Stimulated activated CD8-positive, alpha-beta memory T cell treated with anti-CD3 and anti-CD28 coated beads, Interleukin-12 subunit alpha, Interleukin-12 subunit beta, amount 100 ng/mL, for 4 hours (primary cell): ENCODE measurements at places on chromosomes 4 and X.

- DNase-seq, result no peak
Measured at GRCh38 chr4:57061395-57061794, 48.8 kb downstream of the IGFBP7 start.

- DNase-seq, result no peak
Measured at GRCh38 chrX:55783723-55784122, 66.2 kb downstream of the RRAGB start.

- no peak for DNase-seq
Measured at GRCh38 chr4:40425799-40426574, 90.9 kb downstream of the CHRNA9 start.

- DNase-seq, result no peak
Measured at GRCh38 chr4:188695261-188695660, 556.0 kb downstream of the TRIML1 start.

DNA sequence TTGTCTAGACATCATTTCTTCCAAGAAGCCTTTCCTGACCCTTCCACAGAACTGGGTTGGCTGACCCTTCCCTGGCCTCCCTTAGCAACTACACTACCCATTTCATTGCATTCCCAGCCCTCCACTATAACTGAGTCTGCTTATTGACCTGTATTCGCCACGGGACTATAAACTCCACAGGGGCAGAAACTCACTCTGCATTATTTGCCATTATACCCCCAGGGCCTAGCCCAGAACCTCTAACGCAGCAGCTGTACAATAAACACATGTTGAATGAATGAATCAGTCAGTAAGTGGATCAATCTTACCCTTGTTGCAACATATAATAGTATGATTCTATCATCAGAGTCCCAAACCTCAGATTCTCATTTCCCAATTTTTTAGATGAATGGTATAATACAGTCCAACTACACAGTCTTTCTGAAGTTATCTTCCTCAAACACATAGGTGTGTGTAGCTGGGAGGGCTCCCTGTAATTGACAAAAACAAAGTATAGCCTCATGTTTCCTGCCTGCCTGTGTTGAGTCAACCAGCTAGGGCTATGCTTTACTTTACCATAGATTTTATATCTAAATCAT, 209.3 kb downstream of the CHIC2 start:
- no peak for DNase-seq

DNA sequence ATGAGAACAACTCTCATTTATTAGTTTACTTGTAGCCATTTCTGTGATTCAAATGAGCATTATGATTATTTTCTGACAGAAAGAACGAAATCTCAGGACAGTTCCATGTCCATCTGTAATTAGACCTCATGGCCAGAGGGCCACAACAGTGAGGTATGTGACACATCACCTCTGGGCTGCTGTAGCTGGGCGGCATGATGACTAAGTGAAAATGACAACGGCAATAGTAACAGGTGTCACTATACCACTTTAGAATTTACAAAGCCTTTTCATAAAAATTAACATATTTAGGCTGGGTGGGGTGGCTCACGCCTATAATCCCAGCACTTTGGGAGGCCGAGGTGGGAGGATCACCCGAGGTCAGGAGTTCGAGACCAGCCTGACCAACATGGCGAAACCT, 252.6 kb downstream of the CBR4 start:
- no peak for DNase-seq

DNA sequence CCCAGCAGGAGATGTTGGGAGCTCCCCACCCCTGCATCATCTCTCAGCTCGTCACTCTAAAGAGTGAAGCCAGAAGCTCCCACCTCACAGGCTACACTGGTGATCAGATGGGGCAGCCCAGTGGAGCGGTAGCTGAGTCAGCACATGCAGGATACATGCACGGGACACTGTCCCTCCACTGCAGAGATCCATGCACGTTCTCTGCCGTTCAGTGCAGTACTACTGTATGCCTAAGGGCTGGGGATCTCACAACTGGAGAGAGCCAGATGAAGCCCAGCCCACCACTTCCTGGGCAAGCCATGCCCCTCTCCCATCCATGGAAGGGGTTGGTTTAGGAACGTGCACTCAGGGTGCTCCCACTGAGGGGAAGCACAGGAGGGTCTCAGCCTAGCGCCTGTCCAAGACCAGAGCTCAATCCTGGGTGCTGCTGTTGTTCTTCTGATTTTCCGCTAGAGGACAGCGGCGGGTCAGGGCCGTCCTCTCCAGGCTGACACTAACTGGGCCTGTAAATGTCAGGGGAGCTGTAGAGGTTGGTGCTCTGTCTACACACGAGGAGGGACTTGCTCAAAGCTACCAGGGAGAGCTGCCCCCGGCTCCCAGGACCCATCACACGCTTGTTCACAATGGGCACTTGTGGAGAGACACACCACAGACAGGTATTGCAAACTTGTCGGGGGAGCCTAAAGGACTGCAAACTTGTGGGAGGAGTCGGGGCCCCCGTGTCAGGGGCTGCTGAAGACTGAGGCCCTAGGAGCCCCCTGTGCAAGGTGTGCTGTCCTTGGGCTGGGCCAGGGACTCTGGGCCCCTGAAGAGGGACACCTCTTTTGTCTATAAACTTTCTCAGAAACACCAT, 18.2 kb upstream of the ABLIM2 start:
- DNase-seq, result no peak

DNA sequence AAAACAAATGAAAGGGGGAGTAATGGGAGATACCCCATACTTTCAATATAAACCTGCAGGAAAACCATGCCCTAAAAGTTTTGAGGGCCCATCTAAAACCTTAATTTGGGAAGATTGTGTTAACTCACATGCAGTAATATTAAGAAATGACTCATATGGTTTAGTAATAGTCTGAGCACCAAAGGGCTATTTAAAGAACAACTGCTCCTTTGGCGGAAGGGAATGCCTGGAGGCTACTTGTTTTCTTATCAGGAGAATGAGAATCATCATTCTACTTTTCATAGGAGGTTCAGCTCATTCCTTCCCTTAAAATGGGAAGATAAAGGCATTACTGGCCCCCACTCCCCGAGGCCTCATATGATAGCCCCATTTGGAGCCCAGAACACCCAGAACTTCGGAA, 47.6 kb downstream of the SPIN3 start:
- DNase-seq, result no peak

GRCh38 chr4:26113339-26113940, 199.4 kb downstream of the SMIM20 start:
- no peak for DNase-seq
